ENCODE measurements at places on chromosomes 5 and 9. TPM values are rescaled to one million over a fixed set of nuclear protein-coding genes. Genes with fewer than 3 reads are reported as not detected.
A peak's percentile ranks its signal among the peaks of the same experiment; 100 is the strongest.

Gene KIF4B
- 0.05 TPM for total RNA-seq

Gene PCDHA9
- total RNA-seq: not detected

Gene IL31RA
- not detected for total RNA-seq

Gene ARSI
- 0.33 TPM for total RNA-seq

Gene UBE2B
- 40.6 TPM for total RNA-seq

Gene SLC34A3
- total RNA-seq: not detected

Gene CXCL14
- 6.1 TPM for total RNA-seq

Gene SHOC1
- total RNA-seq: not detected

Gene NMUR2
- not detected for total RNA-seq

Gene ANKRD33B
- 0.25 TPM for total RNA-seq

Gene PCSK1
- 0.09 TPM for total RNA-seq

- DNase-seq: no peak
- H3K4me3 ChIP-seq: no peak overlapping the region
- H3K36me3 ChIP-seq: peaks cover 4% of the 10 kb centered on the region
- peak overlapping the region; percentile 26 for H3K27ac ChIP-seq
- H3K27me3 ChIP-seq: no peaks in the 10 kb centered on the region
Observed at GRCh38 chr5:177548495-177548894, 5.9 kb downstream of the FAM193B start.

DNA sequence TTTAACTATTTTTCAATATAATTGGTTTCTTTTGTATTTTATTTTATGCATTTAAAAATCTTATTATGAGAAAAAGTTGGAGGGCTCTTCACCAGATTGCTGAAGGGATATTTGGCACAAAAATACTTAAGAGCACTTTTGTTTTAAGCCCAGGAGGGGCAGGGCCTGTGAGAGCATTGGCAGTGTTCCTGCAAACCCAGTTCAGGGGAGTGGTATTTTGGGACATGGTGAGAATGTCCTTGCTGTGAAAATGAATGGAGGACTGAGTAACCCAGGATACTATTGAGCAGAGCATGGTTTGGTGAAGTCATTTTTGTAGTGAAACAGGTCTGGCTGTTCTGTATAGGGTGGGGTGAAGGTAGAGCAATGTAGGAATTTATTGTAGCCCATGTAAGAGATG is 121.4 kb downstream of the KCTD16 start:
- H3K36me3 ChIP-seq: no peaks in the 10 kb centered on the region
- no peaks in the 10 kb centered on the region for H3K4me1 ChIP-seq
- H3K4me3 ChIP-seq: no peak overlapping the region
- H3K27me3 ChIP-seq: no peaks in the 10 kb centered on the region
- no peak overlapping the region for H3K27ac ChIP-seq

DNA sequence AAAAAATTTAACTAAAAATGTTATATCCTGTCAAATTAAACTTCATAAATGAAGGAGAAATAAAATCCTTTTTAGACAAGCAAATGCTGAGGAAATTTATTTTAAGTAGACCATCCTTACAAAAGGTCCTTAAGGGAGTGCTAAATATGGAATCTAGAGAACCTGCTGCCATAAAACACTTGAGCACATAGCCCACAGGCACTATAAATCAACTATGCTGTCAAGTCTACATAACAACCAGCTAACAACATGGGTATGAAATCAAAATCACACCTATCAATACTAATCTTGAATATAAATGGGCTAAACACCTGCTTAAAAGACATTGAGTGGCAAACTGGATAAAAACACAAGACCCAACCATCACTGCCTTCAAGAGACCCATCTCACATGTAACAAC is 15.1 kb upstream of the PRSS3 start:
- no peaks in the 10 kb centered on the region for H3K27me3 ChIP-seq
- no peak for DNase-seq
- no peaks in the 10 kb centered on the region for H3K4me1 ChIP-seq
- no peaks in the 10 kb centered on the region for H3K36me3 ChIP-seq
- H3K27ac ChIP-seq: no peak overlapping the region

GRCh38 chr5:149130121-149130914 is 11.0 kb upstream of the ABLIM3 start:
- DNase-seq: no peak
- peaks cover 7% of the 10 kb centered on the region for H3K4me1 ChIP-seq
- H3K27ac ChIP-seq: no peak overlapping the region
- H3K36me3 ChIP-seq: no peaks in the 10 kb centered on the region
- no peak overlapping the region for H3K4me3 ChIP-seq
- H3K27me3 ChIP-seq: no peaks in the 10 kb centered on the region

GRCh38 chr9:109817846-109818472 is 38.0 kb downstream of the PALM2AKAP2 start:
- H3K27me3 ChIP-seq: no peaks in the 10 kb centered on the region
- no peaks in the 10 kb centered on the region for H3K36me3 ChIP-seq
- peak overlapping the region; percentile 83 for H3K27ac ChIP-seq
- no peak overlapping the region for H3K4me3 ChIP-seq

DNA sequence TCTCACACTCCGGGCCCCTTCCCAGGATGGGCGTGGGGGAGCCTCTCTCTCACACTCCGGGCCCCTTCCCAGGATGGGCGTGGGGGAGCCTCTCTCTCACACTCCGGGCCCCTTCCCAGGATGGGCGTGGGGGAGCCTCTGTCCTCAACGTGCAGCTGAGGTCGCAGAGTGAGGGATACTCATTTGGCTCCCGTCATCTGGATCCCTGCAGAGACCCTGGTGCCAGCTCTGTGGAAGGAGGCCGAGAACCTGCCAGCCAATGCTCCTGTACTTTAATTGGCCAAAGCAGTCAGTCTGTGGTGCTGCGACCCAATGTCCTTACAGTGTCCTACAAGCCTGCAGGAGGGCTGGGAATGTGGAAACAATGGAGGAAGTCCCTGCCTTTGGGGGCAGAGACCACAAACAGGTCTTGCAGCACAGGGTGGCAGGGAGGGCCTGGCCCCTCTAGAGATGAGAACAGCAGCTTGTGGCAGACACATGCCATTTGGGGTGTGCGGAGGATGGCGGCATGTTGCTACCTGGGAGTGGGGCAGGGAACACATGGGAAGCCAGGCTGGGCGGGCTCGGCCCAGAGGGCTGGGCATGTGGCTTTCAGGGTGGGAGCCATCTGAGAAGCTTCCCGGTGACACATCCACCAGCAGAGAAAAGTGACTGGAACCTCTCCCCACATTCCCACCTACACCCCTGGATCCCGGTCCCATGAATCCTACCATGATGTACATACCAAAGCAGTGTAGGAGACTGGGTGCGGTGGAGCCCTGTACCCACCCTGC is 13.6 kb upstream of the MRNIP start:
- peaks cover 32% of the 10 kb centered on the region for H3K36me3 ChIP-seq
- no peak for DNase-seq
- no peak overlapping the region for H3K27ac ChIP-seq
- H3K4me1 ChIP-seq: no peaks in the 10 kb centered on the region

DNA sequence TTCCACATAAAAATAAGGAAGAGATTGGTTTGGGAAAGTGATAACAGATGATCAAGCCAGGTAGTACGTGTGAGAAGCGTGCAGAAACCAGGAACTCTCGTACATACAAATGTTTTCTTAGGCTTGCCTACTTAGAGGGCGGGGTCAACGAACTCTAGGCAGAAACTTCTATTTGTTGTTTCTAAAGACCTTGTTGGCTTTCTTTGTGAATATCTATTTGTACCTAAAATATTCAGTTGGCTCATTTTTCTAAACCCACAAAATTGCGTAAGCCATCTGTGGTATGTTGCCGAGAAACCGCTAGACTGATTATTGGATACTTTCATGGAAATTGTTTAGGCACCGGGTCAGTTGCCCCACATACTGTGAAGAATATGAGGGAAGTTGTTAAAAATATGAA is 458.5 kb downstream of the MAT2B start:
- no peaks in the 10 kb centered on the region for H3K36me3 ChIP-seq
- no peak overlapping the region for H3K4me3 ChIP-seq
- no peak overlapping the region for H3K27ac ChIP-seq
- no peaks in the 10 kb centered on the region for H3K27me3 ChIP-seq
- H3K4me1 ChIP-seq: no peaks in the 10 kb centered on the region

DNA sequence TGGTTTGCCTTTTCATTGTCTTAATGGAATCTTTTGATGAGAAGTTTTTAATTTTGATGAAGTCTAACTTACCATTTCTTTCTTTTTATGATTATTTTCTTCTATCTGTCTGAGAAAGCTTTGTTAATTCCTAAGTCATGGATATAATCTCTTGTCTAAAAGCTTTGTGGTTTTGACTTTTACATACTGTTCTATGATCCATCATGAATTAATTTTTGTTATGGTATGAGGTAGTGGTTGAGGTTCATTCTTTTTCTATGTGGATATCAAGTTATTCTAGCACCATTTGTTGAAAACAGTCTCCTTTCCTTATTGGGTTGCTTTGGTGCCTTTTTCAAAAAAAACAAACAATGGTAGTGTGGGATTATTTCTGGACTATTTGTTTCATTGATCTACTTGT is 20.4 kb downstream of the FBXO10 start:
- H3K4me3 ChIP-seq: no peak overlapping the region
- no peak for DNase-seq
- no peaks in the 10 kb centered on the region for H3K4me1 ChIP-seq
- no peaks in the 10 kb centered on the region for H3K27me3 ChIP-seq
- no peak overlapping the region for H3K27ac ChIP-seq

- no peak overlapping the region for H3K27ac ChIP-seq
- no peaks in the 10 kb centered on the region for H3K4me1 ChIP-seq
- no peaks in the 10 kb centered on the region for H3K27me3 ChIP-seq
- no peak for DNase-seq
- no peaks in the 10 kb centered on the region for H3K36me3 ChIP-seq
- H3K4me3 ChIP-seq: no peak overlapping the region
Observed at GRCh38 chr5:111411301-111411700, 101.0 kb downstream of the STARD4 start.

DNA sequence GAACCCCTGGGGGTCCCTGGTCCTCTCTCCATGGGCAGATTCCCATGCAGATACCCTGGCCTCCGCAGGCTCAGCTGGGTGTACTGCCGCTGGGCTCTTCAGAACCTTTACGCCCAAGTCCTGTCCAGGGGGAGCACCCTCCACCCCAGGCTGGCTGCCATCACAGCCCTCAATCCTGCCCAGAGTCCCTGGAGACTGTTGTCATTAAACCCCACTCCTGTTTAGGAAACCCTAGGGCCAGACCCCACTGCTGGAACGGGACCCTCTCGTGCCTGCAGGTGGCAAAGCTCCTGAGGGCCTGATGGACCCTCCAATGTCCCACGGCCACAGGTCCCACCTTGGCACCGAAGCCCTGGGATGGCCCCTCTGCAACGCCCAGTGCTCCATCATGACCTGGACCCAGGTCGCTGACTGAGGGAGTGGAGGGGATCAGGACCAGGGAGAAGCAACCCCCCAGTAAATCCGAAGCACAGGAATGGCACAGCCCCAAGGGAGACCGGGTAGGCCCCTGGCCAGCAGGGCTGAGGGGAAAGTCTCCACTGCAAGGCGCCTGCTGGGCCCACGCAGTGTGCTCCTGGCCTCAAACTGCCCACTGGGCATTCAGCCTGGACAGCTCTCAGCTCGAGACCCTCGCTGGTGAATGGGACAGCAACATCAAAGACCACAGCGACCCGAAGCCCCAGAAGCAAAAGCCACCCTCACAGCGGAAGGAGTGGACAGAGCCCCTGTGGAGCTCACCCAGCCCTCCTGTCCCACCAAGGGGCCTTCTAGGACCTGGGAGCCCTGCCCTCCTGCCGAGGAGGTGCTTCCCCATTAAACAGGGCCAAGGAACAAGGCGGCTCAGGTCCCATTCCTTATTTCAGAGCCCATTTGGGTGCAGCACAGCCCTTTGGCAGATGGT is 8.3 kb downstream of the ZDHHC11B start:
- DNase-seq: peak; percentile 31
- H3K27ac ChIP-seq: no peak overlapping the region
- H3K4me3 ChIP-seq: no peak overlapping the region
- H3K27me3 ChIP-seq: no peaks in the 10 kb centered on the region

DNA sequence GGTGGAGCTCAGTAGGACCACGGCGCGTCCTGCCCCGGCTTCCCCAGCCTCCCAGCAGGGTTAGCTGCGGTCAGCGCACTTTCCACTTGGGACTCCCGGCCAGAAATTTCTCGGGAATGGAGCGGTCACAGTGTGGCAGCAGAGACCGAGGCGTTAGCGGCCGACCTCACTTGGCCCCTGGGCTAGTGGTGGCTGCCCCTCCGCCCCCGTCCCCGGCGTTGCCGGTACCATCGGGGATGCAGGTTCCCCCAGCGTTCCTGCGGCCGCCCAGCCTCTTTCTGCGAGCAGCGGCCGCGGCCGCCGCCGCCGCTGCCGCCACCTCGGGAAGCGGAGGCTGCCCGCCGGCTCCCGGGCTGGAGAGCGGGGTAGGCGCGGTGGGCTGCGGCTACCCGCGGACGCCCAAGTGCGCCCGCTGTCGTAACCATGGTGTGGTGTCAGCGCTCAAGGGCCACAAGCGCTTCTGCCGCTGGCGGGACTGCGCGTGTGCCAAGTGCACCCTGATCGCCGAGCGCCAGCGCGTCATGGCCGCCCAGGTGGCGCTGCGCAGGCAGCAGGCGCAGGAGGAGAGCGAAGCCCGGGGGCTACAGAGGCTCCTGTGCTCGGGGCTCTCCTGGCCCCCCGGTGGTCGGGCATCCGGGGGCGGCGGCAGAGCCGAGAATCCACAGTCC is 460 bp downstream of the DMRTA1 start:
- peaks cover 18% of the 10 kb centered on the region for H3K4me1 ChIP-seq
- H3K36me3 ChIP-seq: peaks cover 4% of the 10 kb centered on the region
- peak overlapping the region; percentile 98 for H3K27ac ChIP-seq

- H3K27me3 ChIP-seq: no peaks in the 10 kb centered on the region
- no peak overlapping the region for H3K27ac ChIP-seq
- H3K36me3 ChIP-seq: no peaks in the 10 kb centered on the region
- DNase-seq: no peak
- H3K4me1 ChIP-seq: no peaks in the 10 kb centered on the region
- no peak overlapping the region for H3K4me3 ChIP-seq
Observed at GRCh38 chr9:133632806-133633680, 3.1 kb upstream of the DBH start.

- DNase-seq: no peak
- H3K27me3 ChIP-seq: no peaks in the 10 kb centered on the region
- no peak overlapping the region for H3K4me3 ChIP-seq
- no peaks in the 10 kb centered on the region for H3K36me3 ChIP-seq
- H3K4me1 ChIP-seq: no peaks in the 10 kb centered on the region
- no peak overlapping the region for H3K27ac ChIP-seq
Observed at GRCh38 chr5:133317558-133317957, 265.7 kb downstream of the HSPA4 start.

DNA sequence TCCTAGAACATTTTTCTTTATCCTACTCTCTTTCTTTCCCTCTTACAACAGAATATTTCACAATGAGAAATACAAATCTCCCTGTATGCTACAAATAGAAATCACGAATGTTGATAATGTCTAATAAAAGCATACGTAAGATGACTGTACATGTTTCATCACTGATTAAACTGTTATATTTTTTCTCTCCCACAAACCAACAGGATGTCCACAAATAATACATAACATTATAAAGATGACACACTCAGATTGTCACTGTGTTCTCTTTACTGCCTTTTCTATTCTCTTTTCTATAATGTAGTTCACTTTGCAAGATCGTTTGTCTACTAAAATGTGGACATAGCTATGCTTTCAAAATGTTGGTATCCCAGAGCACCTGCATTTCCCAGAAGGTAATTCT is 90.7 kb upstream of the PARP8 start:
- no peak for DNase-seq
- no peaks in the 10 kb centered on the region for H3K27me3 ChIP-seq
- H3K4me1 ChIP-seq: no peaks in the 10 kb centered on the region
- no peak overlapping the region for H3K4me3 ChIP-seq
- no peak overlapping the region for H3K27ac ChIP-seq
